ENCODE measurements at places on chromosomes 4 and X.

DNA sequence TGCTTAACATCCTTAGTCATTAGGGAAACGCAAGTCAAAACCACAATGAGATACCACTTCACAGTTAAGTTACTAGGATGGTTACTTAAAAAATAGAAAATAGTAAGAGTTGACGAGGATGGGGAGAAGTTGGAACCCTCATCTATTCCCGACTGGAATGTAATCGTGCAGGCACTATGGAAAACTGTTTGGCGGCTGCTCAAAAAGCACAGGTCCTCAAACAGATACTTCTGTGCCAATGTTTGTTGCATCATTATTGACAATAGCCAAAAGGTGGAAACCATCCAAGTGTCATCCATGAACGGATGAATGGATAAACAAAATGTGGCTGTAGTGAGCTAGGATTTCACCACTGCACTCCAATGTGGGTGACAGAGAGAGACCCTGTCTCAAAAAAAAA is 11.7 kb downstream of the CTAG1B start:
- DNase-seq = no peak

GRCh38 chrX:153387987-153388721 is 13.0 kb downstream of the PNMA6E start:
- DNase-seq = no peak

- peak; percentile 71 for DNase-seq
These were observed 645 bp upstream of the RAB28 start for GRCh38 chr4:13484749-13485221.

- no peak for DNase-seq
These were observed 137.8 kb downstream of the SCFD2 start for GRCh38 chr4:53228036-53228435.

DNA sequence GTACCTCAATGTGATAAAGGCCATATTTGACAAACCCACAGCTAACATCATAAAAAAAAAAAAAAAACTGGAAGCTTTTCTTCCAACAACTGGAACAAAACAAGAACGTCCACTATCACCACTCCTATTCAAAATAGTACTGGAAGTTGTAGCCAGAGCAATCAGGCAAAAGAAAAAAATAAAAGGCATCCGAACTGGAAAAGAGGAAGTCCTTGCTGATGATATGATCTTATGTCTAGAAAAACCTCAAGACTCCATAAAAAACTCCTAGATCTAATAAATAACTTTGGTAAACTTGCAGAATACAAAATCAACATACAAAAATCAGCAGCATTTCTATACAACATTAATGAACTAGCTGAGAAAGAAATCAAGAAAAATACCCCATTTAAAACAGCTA is 134.3 kb downstream of the TEX11 start:
- DNase-seq = no peak

- peak; percentile 7 for DNase-seq
These were observed 29.1 kb upstream of the UTP14A start for GRCh38 chrX:129876771-129877305.

DNA sequence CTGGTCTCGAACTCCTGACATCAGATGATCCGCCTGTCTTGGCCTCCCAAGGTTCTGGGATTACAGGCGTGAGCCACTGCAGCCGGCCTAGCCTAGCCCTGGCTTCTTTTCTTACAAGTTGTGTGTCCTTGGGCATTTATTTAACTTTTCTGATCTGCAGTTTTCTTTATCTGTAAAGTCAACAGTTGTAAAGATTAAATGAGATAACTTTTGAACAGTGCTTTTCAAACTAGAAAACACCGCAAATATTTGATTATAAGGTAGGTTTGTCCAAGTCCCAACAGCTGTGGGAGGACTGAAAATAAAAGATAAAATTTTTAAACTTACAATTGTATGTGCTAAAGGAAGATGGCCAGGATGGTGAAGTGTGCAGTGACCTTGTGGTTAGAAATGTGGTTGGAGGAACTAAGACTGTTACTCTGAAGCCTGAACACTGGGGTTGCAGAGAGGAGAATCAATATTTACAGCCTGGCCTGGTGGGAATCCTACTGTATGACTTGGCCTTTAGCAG is 44.8 kb downstream of the GSX2 start:
- no peak for DNase-seq

GRCh38 chr4:13903901-13904300 is 276.4 kb upstream of the BOD1L1 start:
- DNase-seq = no peak

GRCh38 chr4:85953651-85954018 is 406.2 kb downstream of the MAPK10 start:
- no peak for DNase-seq

DNA sequence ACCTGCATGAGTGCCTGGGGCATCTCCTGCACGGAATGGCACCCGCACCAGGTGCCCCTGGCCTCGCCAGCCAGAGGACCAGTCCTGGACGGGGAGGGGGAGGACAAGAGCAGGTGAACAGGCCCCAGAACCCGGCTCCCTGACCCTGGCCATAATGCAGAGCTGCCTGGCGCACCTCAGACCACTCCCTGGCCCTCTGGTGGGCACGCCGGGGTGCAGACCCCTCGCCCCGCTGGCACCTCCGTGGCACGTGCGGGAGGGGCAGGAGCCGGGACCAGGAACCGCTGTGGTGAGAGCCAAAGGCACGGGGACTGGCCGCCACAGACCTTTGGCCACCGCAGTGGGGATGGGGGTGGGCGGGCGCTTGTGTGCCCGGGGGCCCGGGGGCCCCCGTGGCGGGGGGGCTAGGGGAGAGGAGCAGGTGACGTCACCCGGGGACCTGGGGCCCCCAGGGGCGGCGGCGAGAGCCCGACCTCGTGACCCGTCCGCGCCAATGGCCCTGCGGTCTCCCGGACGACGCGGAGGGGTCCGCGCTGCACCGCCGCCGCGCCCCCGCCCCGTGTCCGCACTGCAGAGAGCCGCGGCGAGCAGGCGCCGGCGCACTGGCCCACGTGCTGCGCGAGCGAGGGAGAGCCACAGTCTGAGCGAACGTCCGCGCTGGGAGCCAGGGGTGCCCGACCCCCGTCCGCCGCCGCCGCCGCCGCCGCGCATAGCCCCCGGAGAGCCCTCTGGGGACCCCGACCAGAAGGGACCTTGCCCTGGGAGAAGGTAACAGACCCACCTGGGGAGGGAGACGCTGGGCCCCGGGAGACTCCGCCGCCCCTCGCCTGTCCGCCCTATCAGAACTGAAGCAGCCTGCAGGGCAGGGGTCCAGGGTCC is at the start of gene PNMA3:
TSS of gene PNMA3 (plus strand) at position 600 of the 879 bp plus-strand sequence. CDS start 586 bp downstream, outside the sequence.
- DNase-seq = no peak

DNA sequence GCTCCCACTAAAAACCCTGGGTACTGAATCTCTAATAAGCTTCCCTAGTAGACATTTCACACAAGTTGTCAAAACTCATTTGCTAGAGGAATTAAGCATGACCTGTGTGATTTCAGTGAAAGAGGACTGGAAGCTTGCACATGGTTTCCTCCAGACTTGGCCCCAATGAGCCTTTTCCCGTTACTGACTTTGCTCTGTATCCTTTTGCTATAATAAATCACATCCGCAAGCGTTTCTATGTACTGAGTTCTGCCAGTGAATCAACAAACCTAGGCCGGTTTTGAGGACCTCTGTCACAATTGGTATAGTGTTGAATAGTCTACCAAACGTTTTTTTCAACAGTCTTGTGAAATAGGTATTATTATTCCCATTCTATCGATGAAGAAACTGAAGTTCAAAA is 8.2 kb downstream of the ATP11C start:
- DNase-seq = no peak

DNA sequence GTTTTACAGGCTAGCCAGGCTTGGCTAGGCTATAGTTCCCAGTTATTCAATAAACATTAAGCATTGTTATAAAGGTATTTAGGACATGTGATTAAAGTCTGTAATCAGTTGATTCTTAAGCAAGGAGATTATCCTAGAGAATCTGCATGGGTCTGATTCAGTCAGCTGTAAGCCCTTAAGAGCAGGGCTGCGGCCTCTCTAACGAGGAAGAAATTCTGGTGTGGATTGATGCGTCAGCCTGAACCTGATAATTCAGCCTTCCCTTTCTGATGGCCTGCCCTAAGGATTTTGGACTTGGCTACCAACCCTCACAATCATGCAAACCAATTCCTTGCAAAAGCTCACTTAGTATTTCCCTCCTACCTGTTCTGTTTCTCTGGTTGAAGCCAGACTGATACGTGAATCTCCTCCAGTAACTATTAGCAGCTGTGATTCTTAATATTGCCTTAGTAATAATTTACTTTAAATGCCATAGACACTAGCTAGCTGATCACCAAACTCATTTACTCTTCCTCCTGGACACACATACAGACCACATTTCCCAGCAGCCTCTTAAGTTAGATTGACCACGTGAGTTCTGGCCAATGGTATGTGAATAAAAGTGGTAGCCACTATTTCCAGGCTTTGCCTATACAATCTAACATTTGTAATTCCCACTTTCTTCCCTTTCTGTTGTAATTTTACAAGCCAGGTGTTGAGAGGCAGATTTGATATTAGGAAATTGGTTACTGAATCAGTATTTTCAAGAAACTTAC is 678.0 kb upstream of the INTU start:
- DNase-seq = no peak

- no peak for DNase-seq
These were observed 146.2 kb downstream of the SPATA18 start for GRCh38 chr4:52197306-52197705.

- DNase-seq = no peak
These were observed 213.1 kb upstream of the FAT1 start for GRCh38 chr4:186936496-186937375.

GRCh38 chrX:107894038-107894437 is 68.4 kb downstream of the MID2 start:
- peak; percentile 76 for DNase-seq

DNA sequence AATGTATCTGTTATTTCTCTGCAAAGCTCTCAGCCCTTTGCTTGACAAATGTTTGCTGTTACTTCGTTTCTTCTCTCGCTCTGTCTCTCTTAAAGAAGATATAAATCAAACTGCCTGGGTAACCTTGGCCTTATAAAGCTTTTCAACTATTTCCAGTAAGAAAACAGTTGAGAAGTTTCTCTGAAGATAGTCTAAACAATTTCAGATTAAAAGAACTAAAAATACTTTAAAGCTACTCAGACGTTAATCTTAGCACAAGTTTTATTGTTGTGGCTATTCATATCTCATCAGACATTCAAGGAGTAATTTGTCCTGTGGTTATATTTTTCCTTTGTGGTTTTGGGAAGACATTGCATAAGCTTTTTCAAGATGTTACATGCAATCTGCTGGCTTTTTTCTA is 22.6 kb downstream of the HOPX start:
- DNase-seq = no peak

GRCh38 chrX:136268051-136269048 is 17.1 kb upstream of the MAP7D3 start:
- peak; percentile 24 for DNase-seq

DNA sequence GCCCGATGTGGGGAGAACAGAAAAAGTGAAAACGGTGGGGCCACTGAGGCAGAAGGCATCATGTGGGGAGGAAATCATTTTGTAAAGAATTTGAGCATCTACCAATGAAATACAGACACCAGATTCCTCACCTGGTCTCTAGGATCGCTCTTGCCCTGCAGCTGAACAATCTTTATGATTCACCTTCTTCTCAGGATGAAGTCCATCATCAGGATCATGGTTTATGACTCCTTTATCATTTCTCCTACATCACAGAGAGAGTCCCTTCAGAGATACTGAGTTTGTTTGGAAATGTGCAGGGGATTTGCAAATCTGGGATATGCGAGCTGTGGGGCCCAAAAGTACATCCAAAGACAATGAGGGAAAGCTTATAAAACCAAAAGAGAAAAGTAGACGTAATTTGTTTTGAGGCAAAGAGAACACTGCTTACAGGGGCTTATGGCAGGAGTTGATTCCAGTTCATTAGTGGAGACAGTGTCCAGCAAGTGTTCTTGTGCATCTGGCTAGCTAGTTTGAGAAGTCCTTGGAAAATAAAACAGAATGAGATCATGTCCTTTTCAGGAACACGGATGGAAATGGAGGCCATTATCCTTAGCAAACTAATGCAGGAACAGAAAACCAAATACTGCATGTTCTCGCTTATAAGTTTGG is 15.3 kb upstream of the ANXA5 start:
- DNase-seq = no peak

DNA sequence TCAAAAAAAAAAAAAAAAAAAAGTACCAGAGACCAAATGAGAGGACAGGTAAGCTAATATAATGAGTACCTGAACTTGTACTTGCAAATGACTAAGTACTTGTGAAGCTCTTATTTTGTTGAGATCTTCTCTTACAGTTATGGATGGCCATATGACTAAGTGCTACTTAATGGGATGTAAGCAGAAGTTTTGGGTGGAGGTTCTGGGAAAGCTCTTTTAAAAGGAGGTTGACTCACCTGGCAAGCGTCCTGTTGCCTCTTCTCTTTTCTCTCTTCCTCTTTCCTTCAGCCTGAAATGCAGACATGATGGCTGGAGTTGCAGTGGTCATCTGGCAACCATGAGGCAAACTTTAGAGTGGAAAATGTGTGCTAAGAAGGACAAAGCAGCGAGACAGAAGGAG is 36.9 kb upstream of the MED14 start:
- no peak for DNase-seq

DNA sequence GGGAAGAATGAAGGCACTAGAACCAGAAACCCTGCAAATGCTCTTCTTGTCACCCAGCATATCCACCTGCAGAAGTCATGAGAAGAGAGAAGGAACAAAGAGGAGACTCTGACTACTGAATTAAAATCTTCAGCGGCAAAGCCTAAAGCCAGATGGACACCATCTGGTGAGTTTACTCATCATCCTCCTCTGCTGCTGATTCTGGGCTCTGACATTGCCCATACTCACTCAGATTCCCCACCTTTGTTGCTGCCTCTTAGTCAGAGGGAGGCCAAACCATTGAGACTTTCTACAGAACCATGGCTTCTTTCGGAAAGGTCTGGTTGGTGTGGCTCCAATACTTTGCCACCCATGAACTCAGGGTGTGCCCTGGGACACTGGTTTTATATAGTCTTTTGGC is 181.7 kb downstream of the AR start:
- DNase-seq = no peak

DNA sequence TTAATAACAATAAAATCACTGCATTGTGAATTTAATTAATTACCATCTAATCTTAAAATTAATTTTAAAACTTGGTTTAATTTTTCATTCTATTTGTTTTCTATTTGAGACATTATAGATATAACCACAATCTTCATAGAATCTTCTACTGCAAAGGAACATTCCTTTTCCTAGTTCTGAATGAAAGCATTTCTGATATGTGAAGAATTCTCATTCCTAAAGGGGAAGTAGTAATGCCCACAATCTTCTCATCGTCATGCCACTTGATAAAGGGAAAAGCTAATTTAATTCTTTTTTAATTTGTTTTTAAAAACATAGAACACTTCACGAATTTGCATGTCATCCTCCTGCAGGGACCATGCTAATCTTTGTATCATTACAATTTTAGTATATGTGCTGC is 23.7 kb downstream of the MGARP start:
- no peak for DNase-seq

- DNase-seq = no peak
These were observed 15.2 kb downstream of the PDLIM3 start for GRCh38 chr4:185520119-185520518.

- no peak for DNase-seq
These were observed 91.9 kb downstream of the TENT5D start for GRCh38 chrX:80511969-80512760.

All from NCI-H2081 (cell line).